ENCODE measurements at places on chromosomes 3 and 15.

DNA sequence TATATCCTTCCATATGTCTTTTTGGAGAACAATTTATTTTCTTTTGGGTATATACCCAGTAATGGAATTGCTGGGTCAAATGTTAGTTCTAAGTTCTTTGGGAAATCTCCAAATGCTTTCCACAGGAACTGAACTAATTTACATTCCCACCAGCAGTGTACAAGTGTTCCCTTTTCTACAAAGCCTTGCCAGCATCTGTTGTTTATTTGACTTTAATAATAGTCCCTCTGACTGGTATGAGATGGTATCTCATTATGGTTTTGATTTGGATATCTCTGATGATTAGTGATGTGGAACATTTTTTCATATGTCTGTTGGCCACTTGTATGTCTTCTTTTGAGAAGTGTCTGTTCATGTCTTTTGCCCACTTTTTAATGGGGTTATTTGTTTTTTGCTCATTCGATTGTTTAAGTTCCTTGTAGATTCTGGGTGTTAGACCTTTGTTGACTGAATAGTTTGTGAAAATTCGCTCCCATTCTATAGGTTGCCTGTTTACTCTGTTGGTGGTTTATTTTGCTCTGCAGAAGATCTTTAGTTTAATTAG is 48.4 kb downstream of the TMEM45A start:
- DNase-seq, result no peak

DNA sequence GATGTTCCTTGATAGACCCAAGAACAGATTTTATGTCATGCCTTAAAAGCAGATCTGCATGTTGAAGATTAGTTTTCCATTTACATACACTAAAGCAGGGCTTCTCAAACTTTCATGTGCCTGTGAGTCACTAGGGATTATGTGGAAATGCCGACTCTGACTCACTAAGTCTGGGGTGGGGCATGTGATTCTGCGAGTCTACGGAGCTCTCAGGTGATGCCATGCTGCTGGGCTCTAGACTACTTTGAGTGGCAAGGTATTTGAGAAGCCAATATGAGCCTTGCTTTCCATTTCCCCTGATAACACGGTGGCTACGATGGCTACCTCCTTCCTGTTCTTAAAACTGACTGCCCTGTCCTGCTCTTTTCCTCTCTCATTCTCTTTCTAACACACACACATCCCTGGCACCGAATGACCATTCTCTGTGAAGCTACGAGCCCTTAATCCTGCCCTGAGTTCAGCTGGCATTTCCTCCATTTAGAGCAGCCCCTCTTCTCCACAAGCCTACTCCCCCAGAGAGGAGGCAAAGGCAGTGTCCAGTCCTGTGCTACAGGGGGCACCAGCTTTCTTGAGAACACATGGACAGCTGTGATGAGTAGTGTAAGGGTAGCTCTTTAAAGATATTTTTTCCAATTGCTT is 39.7 kb upstream of the PYGO1 start:
- DNase-seq, result peak; percentile 20

DNA sequence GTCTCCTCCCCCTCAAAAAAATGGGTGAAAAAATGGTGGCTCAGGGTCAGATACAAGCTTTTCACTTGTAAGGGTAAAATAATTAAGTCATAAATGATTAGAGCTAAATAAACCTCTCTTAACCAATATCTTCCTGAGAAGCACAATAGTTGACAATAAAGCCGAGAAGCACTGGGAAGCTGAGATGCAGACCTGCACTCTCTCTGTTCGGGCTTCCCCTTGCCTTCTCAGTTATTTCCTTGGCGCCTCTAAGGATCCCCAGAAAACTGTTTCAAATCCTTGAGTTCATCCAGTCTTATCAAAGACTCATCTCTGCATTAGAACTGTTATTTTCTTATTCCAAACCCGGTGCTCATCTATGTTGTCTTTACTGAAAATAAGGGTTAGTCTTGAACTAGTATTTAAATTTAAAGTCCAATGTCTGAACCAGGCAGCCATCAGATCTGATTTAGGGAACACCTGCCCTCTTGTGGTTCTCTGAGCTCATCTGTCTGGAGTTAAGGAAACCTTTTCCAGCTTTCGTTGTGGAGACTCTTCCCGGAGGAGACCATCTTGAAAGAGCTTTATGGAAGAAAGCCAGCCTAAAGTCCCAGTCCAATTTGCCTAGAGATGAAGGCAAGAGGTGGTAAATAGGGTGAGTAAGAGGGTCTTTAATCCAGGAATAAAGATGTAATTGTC is 256.4 kb upstream of the MCTP2 start:
- peak; percentile 9 for DNase-seq

- no peak for DNase-seq
These were observed 36.6 kb downstream of the FAN1 start for GRCh38 chr15:30940359-30940758.

- DNase-seq, result no peak
These were observed 99.6 kb downstream of the FNDC3B start for GRCh38 chr3:172138792-172139507.

DNA sequence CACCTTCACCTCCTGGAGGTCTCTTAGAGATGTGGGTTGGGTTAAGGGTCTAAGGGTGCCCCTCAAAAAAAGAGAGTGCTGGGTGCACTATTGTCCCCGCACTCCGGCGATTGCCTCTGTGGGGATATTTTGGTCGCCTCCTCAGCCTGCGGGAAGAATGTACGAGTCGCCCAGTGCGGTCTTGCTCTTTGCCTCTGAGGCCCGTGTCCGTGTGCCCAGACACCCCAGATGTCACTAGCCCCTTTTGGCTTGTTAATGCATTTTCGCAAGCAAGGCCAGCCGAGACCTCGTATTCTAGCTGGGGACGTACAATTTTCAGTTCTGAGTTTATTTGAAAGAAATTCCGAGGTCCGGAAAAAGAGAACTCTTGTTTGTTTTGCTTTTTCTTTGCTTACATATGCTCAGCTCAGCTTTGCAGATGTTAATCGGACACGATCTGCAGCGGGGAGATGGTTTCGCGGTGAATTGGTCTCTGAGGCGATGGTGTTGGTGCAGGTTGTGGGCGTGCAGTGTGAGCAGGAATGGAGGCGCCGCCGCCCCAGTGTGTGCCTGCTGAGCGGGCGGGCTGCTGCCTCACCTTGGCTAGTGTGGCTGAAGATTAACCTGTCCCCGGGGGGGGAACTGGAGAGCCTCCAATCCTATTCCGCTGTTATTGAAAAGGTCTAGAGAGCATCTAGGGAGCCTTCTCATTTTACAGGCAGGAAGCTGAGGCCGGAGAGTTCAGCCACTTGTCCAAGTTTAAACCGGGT is 1.4 kb downstream of the ST6GAL1 start:
- DNase-seq, result no peak

- DNase-seq, result no peak
These were observed 40.8 kb upstream of the ABHD17C start for GRCh38 chr15:80654299-80654698.

DNA sequence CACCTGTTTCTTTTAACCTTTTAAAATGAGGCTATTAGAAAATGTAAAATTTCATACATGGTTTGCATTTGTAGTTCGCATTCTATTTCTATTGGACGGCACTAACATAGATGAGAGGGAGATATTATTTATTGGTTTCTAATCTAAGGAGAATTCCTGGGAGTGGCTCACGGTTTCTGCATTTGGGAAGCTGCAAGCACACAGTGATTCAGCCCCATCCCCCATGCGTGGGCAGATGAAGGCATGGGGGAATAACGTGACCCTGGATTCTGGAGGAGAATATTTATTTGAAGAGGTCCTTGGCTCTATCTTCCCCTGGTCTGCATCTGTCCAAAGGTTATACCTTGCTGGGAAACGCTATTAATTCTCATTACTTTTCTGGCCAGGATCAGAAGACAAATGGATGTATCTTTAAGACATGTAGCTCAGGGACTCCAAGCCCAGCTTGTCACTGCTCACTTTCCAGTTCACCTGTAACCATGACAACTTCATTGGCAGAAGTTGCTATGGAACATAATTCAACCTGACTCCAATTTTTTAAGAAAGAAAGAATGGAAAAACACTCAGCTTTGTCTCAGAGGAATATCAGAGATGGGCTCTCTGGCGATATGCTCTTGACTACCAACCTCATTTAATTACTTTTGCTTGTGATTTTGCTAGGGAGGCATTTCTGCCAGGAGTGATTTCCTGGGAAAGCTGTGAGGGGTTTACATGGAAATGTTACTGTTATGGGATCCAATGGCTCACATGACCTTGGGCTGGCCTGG is 27.2 kb upstream of the POMGNT2 start:
- DNase-seq, result no peak

DNA sequence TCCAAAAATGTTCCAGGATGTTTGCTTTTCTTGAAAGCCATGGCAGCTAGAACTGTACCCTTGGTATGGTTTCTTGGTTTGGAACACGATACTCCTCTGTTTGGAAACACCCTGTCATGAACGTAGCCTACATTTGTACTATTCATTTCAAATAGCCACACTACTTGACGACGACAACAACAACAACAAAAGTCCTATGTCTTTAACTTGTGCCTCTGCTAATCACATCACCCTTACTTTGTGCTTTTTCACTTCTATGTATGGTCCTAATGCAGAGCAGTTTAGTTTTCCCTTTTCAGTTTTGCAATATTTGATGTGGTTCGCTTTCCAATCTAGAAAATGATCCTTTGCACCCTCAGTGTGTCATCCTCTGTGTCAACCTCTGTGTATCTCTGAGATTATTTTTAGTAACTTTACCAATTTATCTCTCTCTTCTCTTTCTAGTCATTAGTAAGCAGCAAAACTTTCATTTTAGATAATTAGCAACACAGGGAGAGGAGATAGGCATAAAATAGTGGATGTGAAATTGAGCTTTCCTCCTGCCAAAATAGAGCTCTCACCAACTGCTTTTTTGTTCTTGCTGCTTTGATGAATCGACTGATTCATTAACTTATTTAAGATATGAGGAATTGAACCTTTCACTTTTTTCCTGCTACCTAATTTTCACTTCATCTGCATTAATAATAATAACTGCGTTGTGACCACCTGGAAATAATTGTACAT is 44.1 kb upstream of the TP63 start:
- no peak for DNase-seq

GRCh38 chr3:120298996-120299395 is 14.0 kb upstream of the GPR156 start:
- DNase-seq, result no peak

- no peak for DNase-seq
These were observed 29.9 kb upstream of the ALDH1A2 start for GRCh38 chr15:58095415-58095814.

GRCh38 chr3:135154186-135154585 is 359.1 kb downstream of the EPHB1 start:
- DNase-seq, result no peak

DNA sequence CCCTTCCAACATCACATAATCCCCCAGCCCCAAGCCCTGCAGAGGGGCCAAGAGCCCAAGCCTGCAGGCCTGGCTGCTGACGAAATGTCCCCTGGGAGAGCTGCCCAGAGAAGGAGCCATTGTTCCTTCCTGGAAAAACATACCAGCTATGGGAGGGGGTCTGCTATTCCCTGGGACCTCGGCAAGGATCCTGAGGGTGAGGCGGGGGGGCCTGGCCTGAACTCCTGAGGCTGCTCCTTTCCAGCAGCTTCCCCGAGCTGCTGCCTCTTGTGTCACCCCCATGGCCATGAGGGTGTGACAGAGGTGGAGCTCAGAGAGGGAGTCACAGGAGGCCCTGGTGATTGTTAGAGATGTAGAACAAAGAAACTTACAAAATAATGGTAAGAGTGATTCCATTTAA is 12.9 kb downstream of the LOXL1 start:
- no peak for DNase-seq

GRCh38 chr3:128226186-128226725 is 73.0 kb downstream of the EEFSEC start:
- DNase-seq, result no peak

GRCh38 chr3:45225465-45226205 is 452 bp downstream of the TMEM158 start:
- DNase-seq, result no peak

GRCh38 chr3:179580992-179581391 is 18.3 kb downstream of the ACTL6A start:
- DNase-seq, result no peak

DNA sequence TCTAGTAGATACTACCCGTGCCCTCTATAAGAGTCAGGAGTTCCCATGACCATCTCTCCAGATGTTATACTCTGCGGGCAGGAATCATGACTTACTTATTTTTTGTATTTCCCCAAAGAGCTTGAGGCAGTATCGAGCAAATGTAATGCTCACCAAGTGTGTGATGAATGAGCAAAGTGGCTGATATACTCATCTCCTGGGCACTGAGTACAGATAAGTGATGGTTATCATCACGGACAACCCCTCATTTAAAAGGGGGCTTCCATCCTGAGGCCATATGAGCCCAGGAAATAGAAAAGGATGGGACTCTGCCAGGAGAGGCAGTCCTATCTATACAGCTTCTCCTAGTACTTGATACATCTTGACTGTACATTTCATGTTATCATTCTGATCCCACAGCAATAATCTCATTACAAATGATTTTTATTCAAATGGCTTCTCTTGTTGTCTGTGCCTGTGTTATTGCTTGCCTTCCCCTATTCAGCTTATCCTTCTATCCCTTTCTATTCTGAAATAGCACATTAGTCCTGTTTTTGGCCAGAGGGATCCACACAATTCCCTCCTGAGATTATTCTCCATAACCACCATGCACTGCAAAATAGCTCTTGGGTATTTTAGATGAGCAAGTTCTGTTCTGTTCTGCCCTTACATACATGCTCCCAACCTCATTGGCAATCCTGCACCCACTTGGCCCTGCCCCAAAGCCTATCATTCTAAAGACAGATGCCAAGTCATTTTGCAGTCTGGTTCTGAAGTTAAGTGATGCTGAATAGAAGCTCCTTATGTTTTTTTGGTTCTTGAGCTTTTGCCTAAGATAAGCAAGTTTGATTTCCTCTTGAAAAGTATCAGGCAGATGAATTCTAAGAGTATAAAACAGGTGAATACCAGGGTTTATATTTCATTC is 48.0 kb upstream of the MRPL3 start:
- no peak for DNase-seq

DNA sequence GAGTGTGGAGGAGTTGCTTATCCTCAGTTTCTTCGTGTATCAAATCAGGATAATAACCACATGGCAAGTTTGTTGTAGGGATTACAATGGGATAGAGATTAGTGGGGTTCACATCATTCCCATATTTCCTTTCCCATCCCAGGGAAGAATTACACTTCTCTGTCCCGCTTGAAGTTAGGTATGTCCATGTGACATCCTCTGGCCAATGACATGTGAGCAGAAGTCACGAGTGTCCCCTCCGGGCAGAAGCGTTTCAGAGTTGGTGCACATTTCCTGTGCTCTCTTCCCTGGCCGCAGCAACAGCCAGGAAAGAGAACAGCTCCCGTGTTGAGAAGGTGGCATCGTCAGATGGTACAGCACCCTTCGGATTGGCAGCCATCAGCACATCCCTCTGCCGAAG is 36.7 kb upstream of the HES1 start:
- DNase-seq, result no peak

GRCh38 chr3:170055209-170055608 is 17.4 kb downstream of the GPR160 start:
- DNase-seq, result no peak

- DNase-seq, result no peak
These were observed 172.8 kb downstream of the KCNMB2 start for GRCh38 chr3:178709051-178709450.

- DNase-seq, result no peak
These were observed 9.3 kb downstream of the STRA6 start for GRCh38 chr15:74193299-74193718.
